ENCODE measurements at places on chromosomes 3 and 15.
A peak's percentile ranks its signal among the peaks of the same experiment; 100 is the strongest.

DNA sequence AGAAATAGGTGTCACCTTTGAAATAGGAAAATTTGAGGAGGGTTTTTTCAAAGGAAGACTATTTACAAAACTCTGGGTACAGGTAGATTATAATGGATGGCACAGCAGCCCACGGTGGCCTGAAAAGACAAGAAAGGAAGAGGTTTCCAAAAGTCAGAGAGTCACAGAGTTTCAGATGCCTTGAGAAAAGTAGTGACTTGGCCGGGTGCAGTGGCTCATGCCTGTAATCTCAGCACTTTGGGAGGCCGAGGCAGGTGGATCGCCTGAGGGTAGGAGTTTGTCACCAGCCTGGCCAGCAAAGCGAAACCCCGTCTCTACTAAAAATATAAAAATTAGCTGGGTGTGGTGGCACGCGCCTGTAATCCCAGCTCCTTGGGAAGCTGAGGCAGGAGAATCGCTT lies 35.2 kb downstream of the OSTN start:
- no peak for DNase-seq

- no peak for DNase-seq
These were observed 176.9 kb upstream of the ANKRD28 start for GRCh38 chr3:15974647-15975046.

- DNase-seq = no peak
These were observed 507 bp upstream of the VHL start for GRCh38 chr3:10140996-10141546.

DNA sequence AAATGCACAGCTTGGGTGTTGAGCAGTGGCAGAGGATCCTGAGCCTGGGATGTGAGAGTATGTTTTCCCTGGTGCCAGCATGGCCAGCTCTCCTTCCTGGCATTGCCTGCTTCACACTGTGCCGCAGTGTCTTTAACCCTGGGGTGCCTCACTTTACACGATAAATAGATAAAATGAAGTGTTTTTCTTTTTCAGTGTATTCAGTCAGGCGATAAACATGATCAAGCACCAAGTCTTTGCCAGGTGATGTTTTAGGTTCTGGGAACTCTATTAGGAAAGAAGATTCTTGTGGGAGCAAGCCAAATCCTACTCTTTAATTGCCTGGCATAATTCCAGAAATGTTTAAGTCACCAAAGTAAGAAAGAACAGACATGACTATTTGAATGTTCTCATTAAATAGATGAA lies 14.0 kb downstream of the ABHD6 start:
- DNase-seq = no peak

GRCh38 chr3:111676211-111677006 lies 81.3 kb upstream of the ZBED2 start:
- DNase-seq = no peak

- no peak for DNase-seq
These were observed 4.3 kb upstream of the TSEN2 start for GRCh38 chr3:12479919-12480427.

DNA sequence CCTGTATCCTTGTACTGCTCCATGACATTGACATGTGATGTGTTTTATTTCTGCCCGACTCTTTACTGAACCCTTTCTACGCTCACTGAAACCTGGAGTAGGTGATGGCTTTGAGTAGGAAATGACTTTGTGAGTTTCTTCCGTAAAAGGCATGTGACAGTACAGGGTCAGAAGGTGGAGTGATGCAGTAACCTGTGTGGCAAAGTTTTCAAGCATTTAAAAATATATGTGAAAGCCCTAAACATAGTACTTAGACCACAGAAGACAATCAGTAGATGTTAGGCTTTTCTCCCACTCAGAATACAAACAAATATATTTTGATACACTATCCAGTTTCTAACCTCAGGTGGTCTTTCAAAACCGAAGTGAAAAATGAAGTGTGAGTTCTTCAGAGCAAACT lies 31.3 kb upstream of the SACM1L start:
- DNase-seq = no peak

DNA sequence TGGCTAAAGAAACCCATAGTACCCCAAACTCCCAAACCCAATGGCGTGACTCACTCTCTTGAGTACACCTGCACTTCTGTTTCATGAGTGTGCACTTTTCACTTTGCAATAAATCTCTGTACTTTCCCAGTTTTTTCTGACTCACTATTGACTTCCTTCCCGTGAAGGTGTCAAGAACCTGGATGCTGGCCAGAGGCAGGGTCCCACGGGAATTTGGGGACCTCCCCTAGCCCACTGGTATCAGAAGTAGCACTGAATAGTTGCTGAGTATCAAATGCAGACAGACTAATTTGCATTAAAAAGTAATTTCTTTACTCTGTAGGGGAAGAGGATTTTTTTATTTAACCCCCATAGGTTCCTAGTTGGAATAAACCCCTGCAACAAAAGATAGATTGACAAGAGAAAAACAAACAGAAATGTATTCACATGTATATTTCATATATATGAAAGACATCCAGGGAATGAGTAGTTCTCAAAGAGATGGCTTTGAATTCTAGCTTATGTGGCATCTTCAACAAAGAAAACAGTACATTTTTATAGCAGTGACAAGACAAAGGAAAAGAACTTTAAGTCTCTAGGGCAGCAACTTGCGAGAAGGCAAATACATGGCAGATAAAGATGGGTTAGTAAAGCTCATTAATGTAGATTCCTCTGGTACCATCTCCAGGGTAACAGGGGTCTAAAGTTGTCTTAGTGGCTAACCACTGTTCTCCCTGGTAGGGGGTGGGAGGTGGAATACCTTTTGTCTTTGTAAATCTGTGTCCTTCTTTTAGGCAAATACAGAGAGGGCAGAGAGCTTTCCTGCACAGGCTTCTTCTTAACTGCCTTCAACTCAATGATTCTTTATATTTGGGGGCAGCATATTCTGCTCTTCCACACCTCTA lies 385.5 kb upstream of the PDZRN3 start:
- no peak for DNase-seq

DNA sequence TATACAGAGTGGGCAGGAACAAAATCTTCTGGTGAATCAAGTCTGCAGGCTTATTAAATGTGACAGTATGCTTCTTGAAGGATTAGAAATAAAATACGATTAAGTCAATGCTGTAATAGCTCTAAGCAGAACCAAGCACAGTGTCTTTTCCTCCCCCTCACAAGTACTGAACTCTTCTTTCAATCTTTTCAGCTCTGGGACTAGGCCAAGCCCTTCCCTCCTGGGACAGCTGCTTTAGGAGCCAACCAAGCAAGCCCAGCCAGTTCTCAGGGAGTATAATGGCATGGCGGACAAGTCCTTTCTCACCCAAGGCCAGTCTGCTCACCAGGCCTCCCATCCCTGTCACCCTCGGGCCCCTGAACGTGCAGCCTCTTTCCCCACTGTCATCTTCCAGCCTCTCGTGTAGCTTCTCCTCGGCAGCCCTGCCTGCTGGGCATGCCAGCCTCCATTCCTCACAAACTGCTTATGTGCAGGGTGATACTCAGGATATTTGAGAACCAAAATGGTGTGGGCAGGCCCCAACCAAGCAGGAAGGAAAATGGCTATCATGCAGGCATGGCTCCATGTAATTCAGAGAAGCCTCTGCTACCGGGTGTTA lies 8.4 kb upstream of the PPP1R2 start:
- DNase-seq = peak; percentile 48

- DNase-seq = peak; percentile 28
These were observed 330.9 kb downstream of the ERC2 start for GRCh38 chr3:56137415-56137814.

All from right hindlimb (tissue), 1 donor.